CD4-positive, alpha-beta T cell treated with Interleukin-12 subunit alpha and Interleukin-12 subunit beta, for 1 hour (primary cell): ENCODE measurements at places on chromosomes 3 and 15.

GRCh38 chr3:4083225-4084015 lies 219.7 kb upstream of the SETMAR start:
- DNase-seq = no peak

DNA sequence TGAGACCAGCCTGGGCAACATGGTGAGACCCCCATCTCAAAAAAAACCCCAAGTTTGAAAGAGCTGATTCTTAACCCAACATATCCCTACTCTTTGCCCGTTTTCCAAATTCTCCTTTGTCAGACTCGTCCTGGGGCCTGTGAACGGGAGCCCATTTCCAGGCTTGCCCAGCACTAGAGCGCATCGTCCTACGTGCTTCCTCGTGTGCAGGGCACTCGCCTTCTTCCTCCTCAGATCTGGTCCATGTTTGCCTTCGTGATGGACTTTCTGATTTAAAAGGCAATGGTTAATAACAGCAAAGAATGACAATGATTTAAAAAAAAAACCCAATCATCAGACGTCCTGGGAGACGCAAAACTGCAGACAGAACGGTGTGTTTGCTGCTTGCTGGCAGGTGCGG lies 10.1 kb downstream of the MELTF start:
- DNase-seq = no peak

- DNase-seq = no peak
Measured at GRCh38 chr3:73848173-73848906, 223.6 kb upstream of the PDZRN3 start.

- DNase-seq = no peak
Measured at GRCh38 chr3:140630366-140630765, 47.5 kb upstream of the TRIM42 start.

DNA sequence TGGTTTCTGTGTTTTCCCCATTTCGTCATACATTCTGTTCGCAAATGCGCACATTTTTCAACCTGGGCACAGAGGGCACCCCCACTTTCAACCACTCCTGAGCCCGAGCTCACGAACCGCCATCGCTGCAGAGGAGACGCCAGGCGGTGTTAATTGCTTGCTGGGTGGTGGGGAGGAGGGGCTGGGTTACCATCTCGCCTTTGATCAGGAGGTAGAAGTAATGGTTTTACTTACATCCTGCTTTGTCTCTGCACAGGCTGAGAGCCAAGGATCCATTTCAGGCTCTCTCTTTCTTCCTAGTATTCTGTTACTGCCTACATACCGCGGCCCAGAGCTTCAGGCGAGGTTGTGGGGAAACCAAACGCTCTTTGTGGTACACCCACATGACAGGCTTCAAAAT lies 177.3 kb upstream of the WNT5A start:
- no peak for DNase-seq

DNA sequence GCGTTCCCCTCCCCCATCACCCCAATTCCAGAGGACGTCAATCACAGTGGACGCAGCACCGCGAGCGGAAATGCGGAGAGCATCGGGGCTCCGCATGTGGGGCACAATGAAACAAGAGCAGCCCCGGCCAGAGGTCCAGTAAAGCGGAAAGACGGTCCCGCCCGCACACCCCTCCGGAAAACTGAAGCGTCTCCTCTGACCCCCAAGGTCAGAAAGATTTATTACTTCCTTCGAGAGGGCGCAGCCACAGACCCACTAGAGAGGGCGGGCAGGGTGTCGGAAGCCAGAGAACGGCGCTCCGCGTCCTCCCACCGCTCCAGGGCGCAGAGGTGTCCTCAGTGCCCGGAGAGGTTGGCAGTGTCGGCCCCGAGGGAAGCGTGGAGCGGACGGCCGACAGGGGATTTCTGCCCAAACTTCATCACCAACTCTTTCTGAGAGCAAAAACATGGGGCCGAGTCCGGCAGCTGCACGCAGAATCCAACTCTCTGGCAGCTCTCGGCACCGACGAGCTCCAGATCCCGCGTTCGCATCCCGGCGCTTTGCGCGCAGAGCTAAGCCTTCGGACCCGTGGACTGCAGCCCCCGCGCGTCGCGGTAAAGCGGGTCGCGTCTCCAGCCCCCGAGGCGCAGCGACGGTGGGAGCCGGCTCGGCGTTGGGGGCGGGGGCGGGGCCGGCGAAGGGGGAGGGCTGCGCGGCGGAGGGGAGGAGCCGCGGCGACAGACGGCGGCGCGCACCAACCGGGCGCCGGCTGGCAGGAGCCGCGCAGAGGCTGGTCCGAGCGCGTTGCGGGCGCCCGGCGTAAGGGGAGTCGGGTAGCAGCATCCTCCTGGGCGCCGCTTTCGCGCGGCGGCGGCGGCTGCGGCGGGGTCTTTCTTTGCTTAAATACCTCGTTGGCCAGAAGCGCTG lies at the start of gene CHST2:
TSS of gene CHST2 (plus strand) at position 763 of the 906 bp plus-strand sequence. CDS start 1,046 bp downstream, outside the sequence.
- DNase-seq = peak; percentile 71

DNA sequence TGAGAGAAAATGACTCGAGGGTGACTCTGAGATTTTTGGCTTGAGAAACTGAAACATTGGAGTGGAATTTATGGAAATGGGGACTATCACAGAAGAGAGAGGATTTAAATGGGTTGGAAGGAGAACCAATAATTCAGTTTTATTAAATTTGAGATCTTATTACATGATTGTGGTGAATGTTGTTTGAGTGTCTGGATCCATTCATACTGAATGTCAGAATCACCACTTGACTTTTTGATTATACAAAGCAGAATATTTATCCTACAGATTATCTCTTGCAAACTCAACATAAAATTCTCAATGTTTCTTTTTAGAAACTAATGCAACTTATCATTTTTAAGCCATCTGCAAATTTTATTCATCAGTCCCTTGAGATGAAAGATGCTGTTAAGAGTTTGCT lies 332.8 kb downstream of the CNTN3 start:
- DNase-seq = no peak

GRCh38 chr15:76184650-76185035 lies 124.9 kb downstream of the TMEM266 start:
- no peak for DNase-seq

GRCh38 chr3:32325201-32325600 lies 66.5 kb upstream of the CMTM7 start:
- DNase-seq = no peak
